Pulmonary artery endothelial cell (primary cell): ENCODE measurements at places on chromosomes 16 and 17.

DNA sequence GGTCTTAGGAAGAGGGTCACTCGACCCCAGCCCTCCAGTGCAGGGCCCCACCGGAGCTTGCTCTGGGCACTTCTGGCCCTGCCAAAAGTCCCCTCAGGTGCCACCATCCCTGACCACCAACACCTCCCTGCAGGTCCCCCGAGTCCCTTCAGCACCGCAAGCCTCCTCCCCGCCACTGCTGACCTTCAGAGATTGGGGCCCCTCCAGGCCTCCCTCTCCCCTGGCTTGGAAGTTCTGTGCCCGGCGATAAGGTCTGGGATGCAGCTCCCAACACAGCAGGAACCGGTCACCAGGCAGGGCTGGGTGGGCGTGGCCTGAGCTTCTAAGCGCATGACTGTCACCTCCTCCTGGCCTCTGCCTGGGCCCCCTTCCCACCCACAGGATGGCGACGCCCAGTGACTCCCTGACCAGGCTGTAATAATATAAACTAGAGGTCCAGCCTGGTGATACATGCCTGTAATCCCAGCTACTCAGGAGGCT lies 11.2 kb downstream of the PIEZO1 start:
- DNase-seq = no peak

GRCh38 chr17:70872103-70872502 lies 702.8 kb downstream of the KCNJ2 start:
- no peak for DNase-seq

- no peak for DNase-seq
These were observed 32.1 kb upstream of the PRKCB start for GRCh38 chr16:23803591-23804123.

GRCh38 chr16:11140098-11140375 lies 116.0 kb downstream of the SOCS1 start:
- DNase-seq = no peak

GRCh38 chr16:85354686-85355514 lies 242.6 kb upstream of the CIBAR2 start:
- no peak for DNase-seq

GRCh38 chr17:36011201-36011600 lies 6.6 kb downstream of the CCL23 start:
- no peak for DNase-seq

GRCh38 chr17:11853321-11854151 lies 143.7 kb downstream of the ZNF18 start:
- no peak for DNase-seq

DNA sequence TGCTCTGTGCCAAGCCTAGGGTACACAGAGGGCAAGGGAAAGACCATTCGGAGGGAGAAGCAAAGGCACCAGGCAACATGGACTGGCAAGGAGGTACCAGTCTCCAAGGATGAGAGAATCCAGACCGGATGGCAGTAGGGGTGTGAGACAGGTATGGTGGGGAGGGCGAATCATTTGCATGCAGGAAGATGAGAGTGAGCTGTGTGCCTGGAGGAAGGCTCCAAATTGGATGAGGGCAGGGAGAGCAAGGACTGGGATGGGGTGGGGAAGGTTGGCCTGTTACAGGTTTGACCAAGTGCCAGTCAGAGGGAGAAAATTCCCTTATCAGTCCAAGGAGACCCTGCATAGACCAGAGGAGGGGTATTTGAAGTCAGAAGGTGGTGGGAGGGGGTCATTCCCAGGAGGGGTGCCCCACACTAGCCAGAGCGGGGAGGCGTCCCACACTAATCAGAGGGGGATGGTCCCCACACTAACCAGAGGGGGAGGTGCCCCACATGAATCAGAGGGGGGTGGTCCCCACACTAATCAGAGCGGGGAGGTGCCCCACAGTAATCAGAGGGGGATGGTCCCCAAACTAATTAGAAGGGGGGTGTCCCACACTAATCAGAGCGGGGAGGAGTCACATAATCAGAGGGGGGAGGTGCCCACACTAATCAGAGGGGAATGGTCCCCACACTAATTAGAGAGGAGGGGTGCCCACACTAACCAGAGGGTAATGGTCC lies 737 bp downstream of the CANT1 start:
- no peak for DNase-seq

GRCh38 chr16:53785044-53785443 lies 81.1 kb downstream of the FTO start:
- DNase-seq = no peak

DNA sequence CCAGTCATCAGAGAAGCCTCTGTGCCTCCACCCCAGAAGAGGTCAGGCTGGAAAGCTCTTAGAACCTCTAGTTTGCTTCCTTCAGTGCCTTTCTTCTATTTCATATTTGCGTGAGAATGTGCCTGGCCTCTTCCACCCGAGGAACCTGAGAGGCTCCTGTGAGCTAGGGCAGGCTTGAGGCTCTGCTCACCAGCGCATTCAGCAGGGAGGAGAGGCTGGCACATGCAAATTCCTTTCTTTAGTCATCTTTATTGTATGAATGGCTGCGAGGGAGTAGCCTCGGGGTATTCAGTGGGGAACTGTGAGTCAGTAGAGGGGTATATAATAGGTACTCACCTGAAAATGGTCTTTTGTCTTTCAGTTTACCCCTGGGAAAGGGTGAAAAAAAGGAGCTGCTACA lies 268.3 kb downstream of the ABCC12 start:
- DNase-seq = no peak

GRCh38 chr17:4712526-4712925 lies 2.1 kb downstream of the ARRB2 start:
- no peak for DNase-seq

- no peak for DNase-seq
These were observed 34.1 kb downstream of the VPS53 start for GRCh38 chr17:680529-680928.

- no peak for DNase-seq
These were observed 4.0 kb downstream of the PRSS53 start for GRCh38 chr16:31084584-31085302.

DNA sequence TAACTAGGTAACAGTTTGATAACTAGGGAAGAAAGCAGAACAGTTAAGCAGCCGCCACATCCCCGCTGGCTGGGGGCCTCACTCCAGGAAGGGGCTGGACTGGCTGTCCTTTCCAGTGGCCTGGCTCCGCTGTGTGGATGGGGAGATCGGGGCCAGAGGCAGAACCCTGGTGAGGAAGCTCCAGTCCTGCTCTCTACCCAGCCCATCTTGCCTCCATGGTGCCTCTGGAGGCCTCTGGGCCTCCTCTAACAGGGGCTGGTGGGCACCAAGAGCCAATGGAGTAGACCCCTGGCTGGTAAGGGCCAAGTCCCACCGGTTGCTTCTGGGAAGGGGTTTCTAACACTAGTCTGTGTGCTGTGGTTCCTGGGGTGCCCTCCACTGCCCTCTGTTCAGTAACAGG lies 8.1 kb downstream of the CNP start:
- no peak for DNase-seq

GRCh38 chr16:10982465-10983150 lies 38.2 kb downstream of the CLEC16A start:
- DNase-seq = no peak

- no peak for DNase-seq
These were observed at the start of gene DOC2A for GRCh38 chr16:30010844-30011713. TSS of gene DOC2A (minus strand) at chr16:30011027. CDS start at chr16:30010222, 805 bp downstream.

DNA sequence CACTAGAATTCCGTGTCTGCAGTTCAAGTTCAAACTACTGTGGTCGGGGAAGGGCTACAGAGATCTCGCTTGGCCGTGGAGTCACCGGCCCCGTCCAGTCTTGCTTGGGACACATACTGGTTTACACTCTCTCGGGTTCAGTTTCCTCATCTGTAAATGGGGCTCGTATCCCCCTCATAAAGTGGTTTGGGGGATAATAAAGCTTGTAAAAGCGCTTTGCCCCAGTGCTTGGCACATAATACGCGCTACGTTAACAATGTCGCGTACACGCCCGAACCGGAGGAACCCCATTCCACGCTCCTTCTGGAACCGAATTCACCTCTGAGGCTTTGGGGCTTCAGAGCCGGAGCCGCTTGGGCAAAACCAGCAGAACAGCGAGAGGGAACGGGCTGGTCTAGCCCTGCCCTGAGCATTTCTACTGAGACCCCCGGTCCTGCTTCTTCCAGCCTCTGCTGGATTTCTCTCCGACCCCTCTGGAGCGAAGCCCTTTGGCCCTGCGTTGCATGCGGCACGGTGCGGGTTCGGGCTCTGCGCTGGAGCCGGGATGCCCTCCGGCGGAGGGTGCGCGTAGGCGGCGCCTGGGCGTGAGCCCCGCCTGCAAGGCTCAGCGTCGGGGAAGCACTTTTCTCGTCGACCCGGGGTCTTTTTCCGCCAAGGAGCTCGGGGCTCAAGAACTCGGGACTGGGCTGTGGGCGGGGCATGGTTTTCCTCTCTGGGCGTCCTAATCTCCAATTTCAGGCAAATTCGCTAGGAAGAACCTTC lies 26.1 kb upstream of the HOXB13 start:
- no peak for DNase-seq

DNA sequence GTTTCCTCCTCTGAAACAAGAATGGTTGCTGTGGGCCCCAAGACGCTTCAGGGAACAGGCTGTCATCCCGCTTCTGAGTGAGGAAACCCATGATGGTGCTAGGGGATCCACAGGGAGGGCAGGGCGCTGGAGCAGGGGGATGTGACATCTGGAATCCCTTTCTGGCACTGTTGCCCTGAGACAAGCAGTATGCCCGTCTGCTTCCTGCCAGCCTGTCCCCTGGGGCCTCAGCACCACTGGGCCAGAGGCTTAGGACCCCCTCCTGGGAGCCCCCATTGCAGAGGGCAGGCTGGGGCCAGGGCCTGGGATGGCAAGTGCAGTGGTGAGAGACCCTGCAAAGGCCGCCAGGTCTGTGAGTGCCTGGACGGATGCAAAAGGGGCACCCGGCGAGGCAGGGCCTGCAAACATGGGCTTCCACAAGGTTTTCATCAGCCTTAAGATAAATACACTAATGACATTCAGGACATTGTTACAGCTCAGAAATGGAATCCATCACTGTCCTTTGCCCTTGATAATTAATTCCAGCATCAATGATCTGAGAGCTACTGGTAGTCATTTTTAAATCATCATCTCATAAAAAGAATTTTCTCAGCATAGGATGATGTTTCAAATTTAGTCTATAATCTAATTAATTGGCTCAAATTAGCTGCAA lies 51.6 kb downstream of the PRMT7 start:
- no peak for DNase-seq

- no peak for DNase-seq
These were observed 25.7 kb downstream of the CMTM4 start for GRCh38 chr16:66670691-66671388.
